ENCODE measurements at places on chromosomes 6 and 20. TPM values are rescaled to one million over a fixed set of nuclear protein-coding genes. Genes with fewer than 3 reads are reported as not detected.

The ESF1 gene
- total RNA-seq = 4.0 TPM

The KIF25 gene
- 0.15 TPM for total RNA-seq

The STX7 gene
- total RNA-seq = 28.1 TPM

The TCF21 gene
- total RNA-seq = 9.8 TPM

The CCN5 gene
- 3.4 TPM for total RNA-seq

The GRIK2 gene
- total RNA-seq = 0.15 TPM

The ANGPT4 gene
- total RNA-seq = under 0.01 TPM

The TMEM74B gene
- total RNA-seq = not detected

The TNFRSF6B gene
- total RNA-seq = 246 TPM

The OR2B6 gene
- not detected for total RNA-seq

The LY6G6D gene
- total RNA-seq = not detected

The RAB32 gene
- 117 TPM for total RNA-seq

The EXOC2 gene
- 30.3 TPM for total RNA-seq

The NOL7 gene
- 65.1 TPM for total RNA-seq

The PRDM1 gene
- total RNA-seq = 1.6 TPM

The CTAGE9 gene
- under 0.01 TPM for total RNA-seq

The MYCT1 gene
- not detected for total RNA-seq

The MRPS18A gene
- 60.2 TPM for total RNA-seq

The MLN gene
- total RNA-seq = not detected

The DPPA5 gene
- total RNA-seq = not detected

The ZSCAN16 gene
- 1.7 TPM for total RNA-seq

The GPX6 gene
- not detected for total RNA-seq
